GM04503 (cell line): ENCODE measurements at places on chromosomes 2 and 18.

DNA sequence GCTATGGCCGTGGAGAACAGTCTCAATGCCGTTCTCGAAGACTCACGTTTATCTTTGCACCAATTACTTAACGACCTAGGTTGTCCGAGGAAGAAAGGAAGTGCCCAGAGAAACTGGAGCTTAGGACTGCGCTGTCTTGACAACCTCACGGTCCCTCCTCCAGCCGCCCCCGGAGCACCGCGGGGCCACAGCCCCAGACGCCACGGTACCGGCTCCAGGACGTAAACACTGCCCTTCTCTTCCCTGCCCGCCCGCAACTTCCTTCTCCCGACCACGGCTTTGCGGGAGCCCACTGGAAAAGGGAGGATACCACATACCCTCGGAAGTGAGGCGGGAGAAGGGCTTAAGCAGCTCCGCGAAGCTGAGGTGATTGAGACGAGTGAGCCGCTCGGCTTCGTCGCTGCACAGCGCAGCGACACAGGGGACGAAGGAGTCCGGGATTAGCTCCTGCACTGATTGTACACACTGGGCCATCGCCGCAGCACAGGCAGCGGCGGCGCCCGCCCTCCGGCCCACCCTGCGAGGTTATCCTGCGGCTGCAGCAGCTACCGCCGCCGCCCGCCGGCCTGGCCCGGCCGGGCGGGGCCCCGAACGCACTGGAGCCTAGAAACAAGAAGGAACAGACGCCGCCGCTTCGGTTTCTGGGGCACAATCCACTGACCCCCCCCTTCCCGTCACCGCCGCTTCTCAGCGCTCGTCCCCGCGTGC lies 483 bp downstream of the TRAPPC8 start:
- peak; percentile 24 for DNase-seq

DNA sequence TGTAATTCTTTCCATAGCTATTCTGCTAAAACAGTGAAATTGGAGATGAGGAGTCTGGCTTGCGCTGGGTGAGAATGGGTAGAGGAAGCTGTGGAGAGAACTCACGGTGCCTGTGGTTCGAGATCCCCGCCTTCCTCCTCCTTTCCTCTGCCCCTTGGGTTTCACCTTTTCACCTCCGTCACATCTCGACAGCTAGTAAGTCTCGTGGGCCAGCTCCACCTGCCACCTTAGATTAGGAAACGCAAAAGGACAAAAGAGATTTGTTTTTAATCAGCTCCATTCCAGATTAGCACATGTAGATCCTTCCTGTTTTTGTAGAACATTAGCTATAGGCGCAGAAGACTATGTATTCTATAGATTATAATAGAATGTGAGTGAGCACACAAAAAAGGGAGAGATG lies 20.6 kb downstream of the TRIB2 start:
- no peak for DNase-seq

DNA sequence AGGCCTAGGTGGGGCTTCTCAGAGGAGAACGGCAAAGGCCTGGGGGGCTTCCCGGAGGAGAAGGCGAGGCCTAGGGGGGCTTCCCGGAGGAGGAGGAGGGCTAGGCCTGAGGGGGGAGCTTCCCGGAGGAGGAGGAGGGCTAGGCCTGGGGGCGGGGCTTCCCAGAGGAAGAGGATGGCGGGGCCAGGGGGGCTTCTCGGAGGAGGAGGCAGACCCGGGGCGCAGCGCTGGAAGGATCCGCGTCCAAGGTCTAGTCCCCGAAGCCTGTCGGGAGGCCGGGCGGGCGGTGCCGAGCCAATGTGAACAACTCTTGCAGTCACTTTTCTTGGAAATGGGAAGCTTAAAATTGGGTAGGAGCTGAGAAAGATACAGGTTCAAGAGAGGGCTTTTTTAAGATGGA lies 30.0 kb upstream of the TUBA3D start:
- DNase-seq: no peak

- DNase-seq: no peak
These were observed 710 bp downstream of the SEC11C start for GRCh38 chr18:59140302-59140885.

DNA sequence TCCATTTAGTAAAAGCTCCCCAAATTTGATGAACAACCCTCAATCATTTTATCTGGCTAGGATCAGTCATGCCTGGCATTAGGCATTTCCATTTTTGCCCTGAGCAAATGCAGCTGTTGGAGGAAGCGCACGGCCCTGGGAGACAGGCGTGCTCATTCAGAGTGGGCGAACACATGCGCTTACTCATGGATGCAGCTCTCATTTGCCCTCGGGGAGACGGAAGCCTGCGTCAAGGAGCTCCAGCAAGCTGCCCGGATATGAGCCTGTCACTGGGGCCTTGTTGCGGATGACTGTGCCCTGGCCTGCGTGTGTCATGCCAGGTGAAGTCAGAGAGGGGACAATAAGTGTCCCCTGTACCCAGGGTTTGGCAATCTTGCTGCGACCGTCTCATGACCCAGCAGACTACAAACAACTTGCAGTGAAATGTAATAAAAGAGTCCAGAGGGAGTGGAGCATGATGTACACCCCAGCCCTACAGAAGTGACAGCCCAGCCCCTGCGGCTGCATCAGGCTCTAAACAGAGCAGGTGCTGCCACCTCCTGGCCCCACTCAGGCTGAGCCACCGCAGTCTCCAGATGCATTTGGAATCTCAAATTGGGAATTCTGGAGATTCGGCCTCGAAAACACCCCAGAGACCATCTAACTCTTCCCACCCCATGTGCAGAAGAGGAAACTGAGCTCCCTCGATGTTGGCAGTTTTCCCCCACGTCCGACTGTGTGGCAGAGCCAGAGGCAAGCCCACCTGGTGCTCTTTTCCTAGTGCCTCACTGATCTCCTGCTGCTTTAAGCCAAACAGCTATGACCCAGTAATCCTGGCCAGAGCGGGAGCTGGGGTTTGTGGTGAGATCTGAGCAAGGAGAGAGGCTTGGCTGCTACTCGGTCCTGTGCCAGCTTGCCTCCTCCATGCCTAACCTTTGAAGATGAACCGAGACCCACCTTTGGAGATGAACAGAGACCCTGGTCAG lies 105.0 kb upstream of the ALK start:
- DNase-seq: peak; percentile 17

GRCh38 chr2:67625178-67625577 lies 228.0 kb downstream of the ETAA1 start:
- DNase-seq: no peak

DNA sequence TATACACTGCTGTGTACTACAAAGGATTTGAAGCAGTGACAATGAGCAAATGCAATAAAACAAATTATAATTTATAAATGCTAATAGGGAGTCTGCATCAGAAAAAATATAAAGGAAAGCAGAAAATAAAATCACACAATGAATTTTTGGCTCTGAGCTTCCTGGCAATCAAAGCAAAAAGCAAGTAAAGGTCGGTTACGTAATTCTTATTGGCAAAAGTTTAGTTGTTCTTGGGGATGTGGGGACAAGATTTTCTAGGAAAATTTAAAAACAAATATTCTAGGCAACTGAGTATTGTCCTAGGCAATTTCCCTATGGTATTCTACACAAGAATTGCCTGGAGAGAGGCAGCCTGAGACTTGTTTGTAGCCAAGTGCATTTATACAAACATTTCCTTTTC lies 1.8 kb downstream of the ORC2 start:
- no peak for DNase-seq

- DNase-seq: no peak
These were observed 212.5 kb downstream of the SCG2 start for GRCh38 chr2:223389624-223390023.

DNA sequence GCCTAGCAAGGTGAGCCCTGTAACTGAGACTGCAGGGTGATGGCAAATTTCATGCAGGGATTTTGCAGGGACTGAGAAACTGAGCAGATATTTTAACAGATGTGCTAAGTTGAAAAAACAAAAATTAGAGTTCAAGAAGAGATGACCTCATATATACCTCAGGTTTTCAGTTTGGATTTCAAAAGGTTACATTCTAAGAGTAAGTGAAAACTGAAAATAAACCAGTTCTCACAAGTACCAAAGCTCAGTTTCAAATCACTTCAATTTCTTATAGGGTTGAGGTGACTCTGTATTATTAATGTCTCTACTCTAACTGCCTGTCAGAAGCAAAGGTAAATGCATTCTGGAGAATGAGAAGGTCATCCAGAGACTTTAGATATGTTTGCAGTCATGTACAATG lies 237.4 kb upstream of the VRK2 start:
- DNase-seq: no peak

- DNase-seq: no peak
These were observed 427.7 kb downstream of the TGIF1 start for GRCh38 chr18:3877678-3878077.

- no peak for DNase-seq
These were observed 267.6 kb downstream of the METTL4 start for GRCh38 chr18:2303517-2304238.

DNA sequence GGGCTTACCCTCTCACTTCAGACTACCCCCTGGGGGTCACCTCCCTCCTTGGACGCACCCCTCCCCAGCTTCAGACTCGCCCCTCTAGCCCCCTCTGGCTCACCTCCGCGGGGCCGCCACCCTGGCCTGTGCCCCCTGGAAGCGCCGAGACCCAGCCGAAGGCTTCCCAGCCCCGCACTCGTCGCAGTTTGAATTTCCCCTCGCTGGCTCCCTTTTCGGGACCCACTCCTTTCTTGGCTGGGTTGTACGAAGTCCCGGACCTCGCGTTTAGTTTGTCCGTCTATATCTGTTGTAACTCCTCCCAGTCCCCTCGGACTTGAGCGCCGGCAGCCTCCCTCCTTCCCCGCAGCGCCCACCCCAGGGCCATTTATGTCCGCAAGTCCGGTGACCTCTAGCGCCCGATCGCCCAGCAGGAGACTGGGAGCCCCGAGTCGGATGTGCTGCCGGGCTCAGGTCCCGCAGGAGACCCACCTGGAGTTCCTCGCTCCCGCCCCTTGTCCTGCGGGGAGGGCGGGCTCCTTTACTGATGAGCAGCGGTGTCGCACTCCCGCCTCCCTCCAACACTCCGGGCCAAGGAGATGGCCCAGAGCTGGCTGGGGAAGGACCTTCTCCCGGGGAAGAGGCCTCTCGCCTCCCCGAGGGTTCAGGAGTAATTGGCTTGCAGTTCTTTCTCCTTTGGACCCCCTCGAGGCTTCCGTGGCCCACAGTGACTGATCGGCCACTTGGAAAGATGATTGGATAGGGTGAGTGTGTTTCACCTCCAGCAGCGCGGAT lies 692 bp upstream of the RAX start:
- no peak for DNase-seq

DNA sequence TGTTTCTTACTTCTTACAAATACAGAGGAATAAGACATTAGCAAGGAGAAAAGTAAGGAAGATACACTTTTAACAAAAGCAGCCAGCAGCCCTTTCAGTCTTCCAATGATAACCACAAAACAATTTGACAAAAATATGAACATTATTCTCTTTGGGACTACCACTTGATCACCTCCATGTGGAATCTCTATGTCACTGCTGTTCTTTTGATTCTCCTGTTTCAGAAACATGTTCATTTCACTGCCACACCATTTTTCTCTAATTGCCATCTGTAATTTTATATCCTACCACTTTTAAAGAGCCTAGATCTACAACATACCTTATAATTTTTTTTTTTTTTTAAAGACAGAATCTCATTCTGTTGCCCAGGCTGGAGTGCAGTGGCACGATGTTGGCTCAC lies 10.9 kb downstream of the INO80D start:
- DNase-seq: no peak

DNA sequence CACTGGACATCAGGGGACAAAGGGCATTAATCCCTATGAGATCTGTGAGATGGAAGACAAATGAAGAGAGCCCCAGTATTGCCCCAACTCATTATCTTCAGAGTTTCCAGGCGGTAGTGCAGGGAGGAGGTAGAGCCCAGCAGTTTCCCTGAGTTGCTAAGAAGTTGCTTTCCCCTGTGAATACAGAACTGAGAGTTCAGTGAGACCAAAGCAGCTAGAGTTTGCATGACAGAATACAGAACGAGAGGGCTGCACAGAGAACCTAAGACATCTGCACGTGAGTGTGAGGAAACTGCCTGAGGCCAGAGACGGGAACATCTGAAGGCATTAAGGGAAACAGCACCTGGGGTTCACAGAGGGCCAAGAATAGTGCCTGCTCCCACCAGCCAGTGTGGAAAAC lies 18.1 kb upstream of the PGAP1 start:
- DNase-seq: no peak

- peak; percentile 69 for DNase-seq
These were observed 163.8 kb upstream of the STK17B start for GRCh38 chr2:196335221-196335634.

- DNase-seq: no peak
These were observed 6.4 kb upstream of the PTPN4 start for GRCh38 chr2:119753041-119753929.

DNA sequence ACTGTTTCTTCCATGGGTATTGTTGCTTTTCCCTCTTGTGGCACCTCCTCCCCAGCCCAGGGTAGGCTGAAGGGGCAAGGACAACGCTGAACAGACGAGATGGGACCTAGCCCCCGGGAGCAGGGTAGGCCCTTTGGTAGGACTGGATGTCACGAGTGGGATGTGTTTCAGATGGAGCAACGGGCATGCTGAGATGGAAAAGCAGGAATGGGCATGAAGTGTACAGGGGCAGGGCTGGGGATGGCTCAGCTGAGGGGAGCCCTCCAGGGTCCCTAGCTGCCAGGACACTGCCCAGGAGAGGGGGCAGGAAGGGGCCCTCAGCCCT lies 33.4 kb downstream of the ARHGEF4 start:
- DNase-seq: no peak

- DNase-seq: no peak
These were observed 8.8 kb downstream of the RETREG2 start for GRCh38 chr2:219186754-219187456.
